ENCODE measurements at places on chromosomes 3 and 15.
A peak's percentile ranks its signal among the peaks of the same experiment; 100 is the strongest.

DNA sequence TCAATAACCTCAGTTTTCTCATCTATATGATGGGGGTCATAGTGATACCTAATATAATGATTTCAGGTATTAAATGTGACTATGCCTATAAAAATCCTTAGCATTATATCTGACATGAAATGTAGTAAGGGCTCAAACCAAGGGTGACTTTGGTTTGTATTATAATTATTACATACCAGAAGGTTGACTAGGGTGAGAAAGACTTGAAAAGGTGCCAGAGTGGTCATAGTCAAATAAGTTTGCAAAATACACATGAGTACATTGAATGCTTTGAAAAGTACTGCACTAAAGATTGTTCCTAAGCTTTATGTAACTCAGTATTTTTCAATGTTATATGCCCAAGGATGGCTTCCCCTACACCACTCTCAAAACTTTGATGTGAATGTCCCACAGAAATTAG, 297.2 kb downstream of the ARPP21 start:
- DNase-seq: no peak

- peak; percentile 18 for DNase-seq
These were observed 610 bp downstream of the ARID3B start for GRCh38 chr15:74541494-74542165.

- DNase-seq: no peak
These were observed 54.4 kb downstream of the GTF2E1 start for GRCh38 chr3:120796976-120797375.

- DNase-seq: no peak
These were observed 95.4 kb downstream of the CACNA1D start for GRCh38 chr3:53589806-53590205.

All from OCI-LY7 (cell line).